ENCODE measurements at places on chromosomes 12 and 14.

GRCh38 chr14:103746701-103747100 lies 31.1 kb downstream of the ZFYVE21 start:
- no peak for DNase-seq

DNA sequence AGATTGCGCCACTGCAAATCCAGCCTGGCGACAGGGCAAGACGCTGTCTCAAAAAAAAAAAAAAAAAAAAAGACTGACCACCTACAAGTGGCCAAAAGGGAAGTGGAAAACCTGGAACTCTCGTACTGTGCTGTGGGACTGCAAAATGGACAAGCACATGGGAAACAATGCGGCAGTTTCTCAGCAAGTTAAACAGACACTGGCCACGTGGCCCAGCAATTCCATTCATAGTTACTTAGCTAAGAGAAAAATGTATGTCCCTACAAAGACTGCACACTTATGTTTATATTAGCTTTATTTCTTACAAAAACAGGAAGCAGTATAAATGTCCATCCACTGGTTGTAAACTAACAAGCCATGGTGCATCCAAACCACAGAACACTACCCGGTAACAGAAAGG lies 5.6 kb downstream of the CHFR start:
- no peak for DNase-seq

GRCh38 chr14:65976761-65977404 lies 509.3 kb upstream of the CCDC196 start:
- no peak for DNase-seq

DNA sequence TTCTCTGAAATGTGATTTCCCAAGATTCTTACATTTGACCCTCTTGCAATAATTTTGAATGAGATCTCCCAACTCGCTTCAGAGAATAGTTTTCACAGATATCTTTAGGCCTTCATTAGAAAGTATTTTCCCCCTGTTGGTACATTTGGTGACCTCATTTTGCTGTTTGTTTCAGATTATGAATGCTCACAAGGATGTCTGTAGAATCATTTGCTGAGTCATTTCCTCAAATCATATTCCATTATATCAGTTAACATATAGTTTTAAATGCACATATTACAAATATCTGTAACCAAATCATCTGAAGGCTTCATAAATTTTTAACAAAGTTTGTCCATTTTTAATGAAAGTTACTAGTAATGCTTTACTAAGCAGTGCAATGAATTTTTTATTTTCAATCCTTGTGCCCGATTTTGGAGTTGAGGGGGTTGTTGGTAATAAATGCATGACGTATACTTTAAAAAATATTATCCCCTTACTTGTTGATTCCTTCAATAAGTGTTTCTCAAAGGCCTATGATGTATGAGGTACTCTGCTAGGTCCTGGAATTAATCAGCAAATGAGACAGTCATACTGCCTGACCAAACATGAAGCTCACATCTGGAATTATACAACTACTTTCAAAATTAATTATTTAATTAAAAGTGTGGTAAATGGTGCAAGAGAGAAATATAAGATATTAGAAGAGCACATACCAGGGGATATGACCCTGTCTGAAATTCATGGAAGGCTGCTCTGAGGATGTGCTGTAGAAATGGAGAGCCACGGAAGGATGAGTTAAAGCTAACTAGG lies 126.9 kb upstream of the RAP1B start:
- peak; percentile 18 for DNase-seq

DNA sequence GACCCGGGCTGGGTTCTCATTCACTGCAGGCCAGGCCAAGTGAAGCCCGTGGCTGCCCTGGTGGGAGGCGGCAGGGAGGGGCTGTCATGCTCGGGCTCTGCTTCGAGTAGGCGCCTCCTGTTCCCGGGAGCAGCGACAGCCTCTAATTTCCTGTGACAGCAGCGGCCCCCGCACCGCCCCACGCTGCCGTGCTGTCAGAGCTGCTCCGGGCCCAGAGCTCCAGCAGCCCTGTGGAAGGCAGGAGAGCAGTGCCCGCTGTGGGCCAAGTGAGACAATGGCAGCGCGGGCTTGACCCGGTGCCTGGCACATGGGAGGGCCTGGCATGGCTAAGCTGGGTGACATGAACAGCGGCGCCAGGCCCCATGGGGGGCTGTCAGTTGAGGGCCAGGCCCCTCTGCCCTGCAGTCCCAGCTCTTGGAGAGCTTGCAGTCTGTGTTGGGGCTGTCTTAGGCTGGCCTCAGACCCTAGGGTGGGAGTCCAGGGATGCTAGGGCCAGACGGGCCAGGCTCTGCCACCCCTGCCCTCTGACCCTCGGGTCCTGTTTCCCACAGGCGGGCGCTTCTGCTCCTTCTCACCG lies 5.1 kb downstream of the TRMT61A start:
- DNase-seq = no peak

DNA sequence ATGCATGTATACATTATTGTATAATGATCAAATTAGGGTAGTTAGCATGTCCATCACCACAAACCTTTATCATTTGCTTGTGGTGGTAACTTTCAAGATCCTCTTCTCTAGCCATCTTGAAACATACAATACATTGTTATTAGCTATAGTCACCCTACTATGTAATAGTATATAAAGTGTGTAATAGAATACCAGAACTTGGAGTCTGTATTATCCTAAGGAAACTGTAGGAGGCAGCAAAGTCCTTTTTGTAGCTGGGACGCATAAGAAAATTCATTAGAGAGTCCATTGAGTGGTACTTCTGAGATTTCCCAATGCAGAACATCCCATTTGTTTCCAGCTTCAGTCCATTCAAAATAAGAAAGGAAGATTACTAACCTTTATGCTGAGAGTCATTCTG lies 325.9 kb upstream of the LRFN5 start:
- DNase-seq = no peak

DNA sequence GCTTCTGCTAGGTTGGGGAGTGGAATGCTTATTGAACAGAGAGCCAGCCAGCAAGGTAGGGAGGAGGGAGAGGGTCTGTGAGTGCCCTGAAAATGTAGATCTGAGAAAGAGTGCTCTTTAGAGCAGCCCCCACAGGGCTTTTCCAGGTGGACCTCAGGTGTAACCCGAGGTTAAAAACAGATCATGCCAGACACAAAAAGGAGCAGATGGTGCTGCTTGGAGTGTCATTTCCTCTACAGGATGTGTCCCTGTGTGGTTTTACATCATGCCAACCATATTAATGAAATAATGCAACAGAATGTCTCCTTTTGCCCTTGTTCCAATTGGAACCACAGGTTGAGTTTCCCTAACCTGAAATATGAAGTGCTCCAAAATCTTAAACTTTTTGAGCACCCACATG lies 6.4 kb downstream of the SUSD6 start:
- DNase-seq = no peak
